ENCODE measurements at places on chromosomes 12 and 14. TPM values are rescaled to one million over a fixed set of nuclear protein-coding genes. Genes with fewer than 3 reads are reported as not detected.
A peak's percentile ranks its signal among the peaks of the same experiment; 100 is the strongest.

Gene FANCM
- total RNA-seq = 15.2 TPM

DNA sequence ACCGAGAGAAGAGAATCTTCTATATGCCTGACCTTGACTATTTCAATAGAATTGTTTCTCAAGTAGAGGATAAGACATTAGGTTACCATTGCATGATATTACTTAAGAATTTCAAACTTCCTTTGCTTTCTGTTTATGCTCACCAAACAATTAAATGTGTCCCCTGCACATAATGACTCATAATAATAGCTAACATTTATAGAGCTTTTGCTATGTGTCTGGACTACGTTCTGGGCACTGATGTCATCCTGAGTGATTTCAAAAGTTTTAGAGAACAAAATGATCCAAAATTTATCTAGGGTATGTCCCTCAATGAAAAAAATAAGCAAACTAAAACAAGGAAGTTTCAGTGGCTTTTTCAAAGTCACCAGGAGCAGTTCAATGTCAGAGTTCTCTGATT is 38.8 kb downstream of the SLC15A5 start:
- DNase-seq = no peak

DNA sequence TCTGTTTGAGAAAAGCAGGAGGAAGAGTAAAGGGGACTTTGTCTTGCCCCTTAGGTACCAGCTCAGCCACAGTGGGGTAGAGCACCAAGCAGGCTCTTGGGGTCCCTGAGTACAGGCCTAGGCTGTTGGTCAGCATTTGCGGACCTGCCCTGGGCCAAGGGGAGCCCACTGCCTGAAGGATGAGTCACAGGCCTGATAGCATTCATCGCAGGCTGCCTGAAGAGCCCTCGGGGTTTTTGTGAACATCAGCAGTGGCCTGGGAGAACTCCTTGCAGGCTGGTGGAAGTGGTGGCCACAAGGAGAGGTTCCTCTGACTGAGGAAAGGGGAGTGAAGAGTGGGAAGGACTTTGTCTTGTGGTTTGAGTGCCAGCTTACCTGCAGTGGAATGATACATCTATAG is 25.0 kb upstream of the P2RX7 start:
- DNase-seq = no peak

DNA sequence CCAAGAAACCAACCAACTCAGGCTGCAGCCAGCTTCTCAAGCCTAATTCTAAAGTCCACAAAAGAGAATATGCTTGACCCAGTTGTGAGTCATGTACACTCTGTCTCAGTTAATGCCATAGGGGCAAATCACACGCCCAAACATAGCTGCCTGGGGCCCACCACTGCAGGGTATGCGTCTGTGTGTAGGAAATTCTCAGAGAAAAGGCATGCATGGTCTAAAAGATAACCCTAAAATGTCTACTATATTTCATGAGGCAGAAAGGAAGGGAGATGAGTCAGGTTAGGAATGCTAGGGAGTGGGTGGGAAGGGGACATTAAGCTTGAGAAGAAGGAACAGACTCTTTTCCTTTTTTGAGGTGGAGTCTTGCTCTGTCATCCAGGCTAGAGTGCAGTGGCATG is 22.3 kb upstream of the SPTLC2 start:
- DNase-seq = peak; percentile 55

- no peak for DNase-seq
Observed at GRCh38 chr12:54522243-54522642, 24.7 kb downstream of the NCKAP1L start.

DNA sequence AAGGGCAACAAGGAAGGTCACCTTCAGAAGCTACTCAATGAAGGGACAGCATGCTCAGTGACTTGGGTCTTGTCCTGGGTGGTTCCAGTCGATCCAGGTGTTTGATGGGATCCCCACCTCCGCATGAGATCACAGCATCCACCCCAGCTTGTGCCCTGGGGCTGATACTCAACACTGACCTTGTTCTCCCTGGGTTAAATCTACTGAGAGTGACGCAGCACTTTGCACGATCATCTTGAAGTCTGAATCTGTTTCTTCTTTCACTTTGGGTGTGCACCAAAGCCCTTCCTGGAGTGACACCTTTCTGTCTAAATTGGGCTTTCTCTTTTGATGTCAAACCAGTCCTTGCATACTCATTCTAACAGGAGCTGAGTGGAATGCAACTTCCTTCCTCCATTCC is 13.8 kb downstream of the NOS1 start:
- DNase-seq = no peak

DNA sequence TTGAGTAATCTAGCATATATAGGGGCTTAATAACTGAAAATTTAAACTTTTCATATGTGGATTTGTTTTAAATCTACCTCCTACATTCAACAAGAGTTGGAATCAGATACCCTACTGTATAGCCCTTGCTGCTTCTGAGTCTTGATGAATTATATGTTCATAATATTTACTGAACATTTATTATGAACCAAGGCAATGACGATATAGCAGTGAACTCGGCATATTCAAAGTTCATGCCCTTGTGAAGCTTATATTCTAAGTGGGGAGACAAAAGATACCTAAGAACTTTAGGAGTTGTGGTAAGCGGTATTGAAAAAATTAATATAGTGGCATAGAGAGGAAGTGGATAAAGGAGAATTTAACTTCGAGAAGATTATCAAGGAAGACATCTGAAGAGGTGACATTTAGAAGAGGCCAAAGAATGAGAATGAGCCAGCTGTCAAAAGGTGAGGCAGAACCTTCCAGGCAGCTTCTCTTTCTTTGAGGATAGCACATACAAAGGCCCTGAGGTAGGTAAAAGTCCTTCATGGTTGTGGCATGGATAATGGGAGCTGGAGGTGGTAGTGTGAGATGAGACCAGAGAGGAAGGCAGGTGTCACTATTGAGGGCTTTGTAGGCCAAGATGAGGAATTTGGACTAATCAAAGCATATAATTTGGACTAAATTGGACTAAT is 10.2 kb downstream of the EID3 start:
- DNase-seq = no peak

GRCh38 chr12:101596172-101596571 is 1.4 kb downstream of the MYBPC1 start:
- DNase-seq = no peak

DNA sequence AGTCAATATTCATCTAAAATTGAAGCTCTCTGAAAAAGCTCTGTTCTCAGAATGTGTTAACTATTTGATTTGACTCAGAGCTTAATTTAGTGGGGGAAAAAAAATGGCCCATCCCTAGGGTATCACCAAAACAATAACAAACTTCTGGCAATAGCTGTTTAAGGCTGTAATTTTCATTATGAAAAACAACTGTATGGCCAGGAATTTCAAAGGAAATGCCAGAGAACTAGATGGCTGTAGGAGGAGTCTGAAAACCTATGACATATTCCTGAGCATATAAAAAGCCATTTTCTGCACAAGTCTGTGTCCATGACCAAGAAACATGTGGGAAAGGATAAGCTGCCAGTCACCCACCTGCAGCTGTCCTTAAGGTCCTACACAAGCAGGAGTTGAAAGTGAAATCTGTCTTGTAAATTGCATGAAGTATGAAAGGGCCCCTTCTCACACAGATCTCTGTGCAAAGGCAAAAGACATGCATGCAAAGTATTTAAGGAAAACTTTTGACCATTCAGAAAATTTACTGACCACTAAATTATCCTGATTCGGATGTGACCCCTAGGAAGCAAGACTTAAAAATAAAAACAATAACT is 299.1 kb downstream of the BTG1 start:
- DNase-seq = no peak

DNA sequence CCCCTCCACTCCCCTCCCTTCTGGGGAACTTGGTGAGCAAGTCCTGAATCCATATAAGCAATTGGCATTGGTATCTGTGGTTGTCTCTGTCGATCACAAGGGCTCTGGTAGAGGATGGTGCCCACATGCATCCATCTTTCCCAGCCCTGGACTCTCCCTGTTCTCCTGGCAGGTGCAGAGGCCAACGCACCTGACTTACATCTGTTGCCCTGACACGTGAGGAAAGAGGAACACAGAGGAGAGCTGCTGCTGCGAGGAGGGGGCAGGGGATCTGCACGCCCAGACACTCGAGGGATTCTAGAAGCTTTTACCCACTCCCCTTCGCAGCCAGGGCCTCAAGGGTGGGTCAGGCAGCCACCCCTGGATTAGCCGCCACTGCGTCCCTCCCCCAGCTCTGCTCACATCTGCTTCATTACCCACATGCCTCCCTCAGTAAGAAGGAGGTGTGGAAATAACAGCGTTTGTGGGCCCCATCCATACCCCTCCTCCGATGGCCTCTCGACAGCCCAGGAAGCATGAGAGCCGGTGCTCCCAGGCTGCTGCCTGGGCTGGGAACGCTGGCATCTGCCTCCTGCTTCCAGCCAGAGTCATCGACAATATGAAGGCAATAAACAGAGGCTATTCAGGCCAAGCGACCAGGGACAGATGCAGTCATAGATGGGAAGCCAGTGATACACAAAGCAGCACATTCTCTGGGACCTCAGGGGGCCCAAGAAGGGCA is 56.5 kb downstream of the KDM2B start:
- no peak for DNase-seq

DNA sequence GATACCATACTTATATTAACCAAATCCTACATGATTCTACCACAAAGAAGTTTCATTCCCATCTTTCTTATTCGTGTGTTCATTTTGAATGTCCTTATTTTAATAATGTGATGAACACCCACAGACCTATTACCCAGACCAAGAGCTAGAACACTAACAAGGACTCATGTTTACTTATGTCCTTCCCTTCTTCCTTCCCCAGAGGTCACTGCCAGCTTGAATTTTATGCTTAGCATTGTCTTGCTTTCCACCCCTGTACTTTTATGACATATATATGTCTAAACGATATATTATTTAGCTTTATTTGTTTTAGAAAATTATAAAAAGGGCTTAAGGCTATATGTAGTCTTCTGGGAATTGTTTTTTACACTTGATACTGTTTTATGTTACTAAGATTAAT is 238.6 kb downstream of the LRIG3 start:
- peak; percentile 11 for DNase-seq

Measured in stomach (tissue), 19 donors.